ENCODE measurements at places on chromosomes 6 and 20.

GRCh38 chr6:165762876-165763275 is 99.8 kb upstream of the PDE10A start:
- no peak for DNase-seq

GRCh38 chr20:11920083-11920482 is 2.4 kb downstream of the BTBD3 start:
- no peak for DNase-seq

DNA sequence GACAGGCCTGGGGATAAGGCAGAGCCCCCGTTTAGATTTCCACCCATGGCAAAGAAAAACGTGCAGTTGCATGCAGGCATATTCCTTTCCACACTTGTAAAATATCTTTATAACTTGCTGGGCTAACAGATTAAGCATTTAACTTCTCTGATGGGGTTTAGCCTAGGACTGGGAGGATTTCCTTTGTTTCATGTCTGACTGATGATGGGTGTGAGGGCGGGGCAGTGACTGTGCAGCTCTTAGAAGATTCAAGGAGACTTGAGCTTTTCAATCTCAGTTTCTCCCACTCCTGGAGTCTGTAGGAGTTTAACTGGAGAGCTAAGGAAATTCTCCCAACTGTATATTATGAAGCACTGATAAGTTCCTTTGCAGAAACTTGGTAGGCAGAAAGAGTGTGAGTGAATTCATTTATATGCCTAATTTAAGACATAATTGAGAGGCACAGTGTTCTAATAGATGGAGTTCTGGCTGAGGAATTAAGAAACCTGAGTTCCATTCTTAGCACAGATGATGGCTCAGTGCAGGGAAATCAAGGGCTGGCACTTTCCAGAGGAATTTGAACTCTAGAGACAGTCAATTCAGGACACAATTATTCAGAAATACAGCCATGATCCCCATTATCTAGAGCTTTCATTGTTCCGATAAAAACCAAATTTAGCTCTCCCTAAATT is 214.6 kb upstream of the CNR1 start:
- no peak for DNase-seq

DNA sequence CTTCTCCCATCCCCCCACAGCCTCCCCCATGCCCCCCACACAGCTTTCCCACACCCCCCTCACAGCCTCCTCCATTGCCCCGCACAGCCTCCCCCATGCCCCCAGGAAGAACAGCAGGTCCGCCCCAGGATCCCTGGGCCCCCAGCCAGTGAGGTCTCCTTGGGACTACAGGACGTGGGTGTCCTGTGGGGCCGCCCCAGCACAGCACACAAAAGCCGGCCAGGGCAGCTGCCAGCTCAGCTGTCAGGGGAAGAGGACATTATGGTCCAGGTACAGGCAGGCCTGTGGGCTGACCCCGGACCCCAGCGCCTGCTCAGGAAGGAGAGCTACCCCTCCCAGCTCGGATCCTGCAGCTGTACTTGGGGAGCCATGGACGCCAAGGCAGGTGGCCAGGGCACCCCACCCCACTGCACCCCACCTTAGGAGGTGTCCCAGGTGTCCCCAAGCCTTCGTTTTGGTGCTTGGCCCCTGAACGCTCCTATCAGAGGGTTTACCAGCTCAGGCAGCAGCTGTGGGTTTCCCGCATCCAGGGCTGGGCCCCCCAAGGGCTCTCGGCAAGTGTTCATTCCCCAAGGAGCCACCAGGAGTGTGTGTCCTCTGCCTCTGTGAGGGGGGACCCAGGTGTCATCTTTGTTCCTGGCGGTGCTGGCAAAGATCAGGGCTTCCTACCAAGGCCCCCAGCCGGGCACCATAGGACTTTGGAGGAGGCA is 42.3 kb upstream of the GATA5 start:
- no peak for DNase-seq

DNA sequence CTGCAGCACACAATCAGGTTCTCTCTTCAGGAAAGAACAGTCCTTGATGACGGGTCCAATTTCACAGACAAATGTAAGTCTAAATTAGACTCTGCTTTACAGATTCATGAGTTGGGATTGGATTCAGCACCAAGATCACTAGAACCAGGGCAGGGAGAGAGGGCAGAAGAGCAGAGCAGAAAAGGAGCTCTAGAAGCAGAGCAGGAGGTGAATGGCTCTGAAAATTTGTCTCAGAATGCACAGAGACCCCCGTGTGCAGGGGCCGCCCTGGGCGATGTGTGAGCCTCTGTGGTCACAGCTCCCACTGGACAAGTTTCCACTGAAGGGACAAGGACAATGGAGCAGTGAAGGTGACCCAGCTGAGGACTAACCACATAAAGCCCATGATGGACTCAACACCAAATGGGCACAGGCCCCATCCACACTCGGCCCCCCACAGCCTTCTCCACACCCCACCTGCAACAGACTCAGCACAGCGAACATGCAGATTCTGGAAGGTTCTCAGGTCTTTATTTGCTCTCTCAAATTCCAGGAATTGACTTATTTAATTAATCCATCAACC is 3.5 kb downstream of the HLA-B start:
- DNase-seq: no peak

DNA sequence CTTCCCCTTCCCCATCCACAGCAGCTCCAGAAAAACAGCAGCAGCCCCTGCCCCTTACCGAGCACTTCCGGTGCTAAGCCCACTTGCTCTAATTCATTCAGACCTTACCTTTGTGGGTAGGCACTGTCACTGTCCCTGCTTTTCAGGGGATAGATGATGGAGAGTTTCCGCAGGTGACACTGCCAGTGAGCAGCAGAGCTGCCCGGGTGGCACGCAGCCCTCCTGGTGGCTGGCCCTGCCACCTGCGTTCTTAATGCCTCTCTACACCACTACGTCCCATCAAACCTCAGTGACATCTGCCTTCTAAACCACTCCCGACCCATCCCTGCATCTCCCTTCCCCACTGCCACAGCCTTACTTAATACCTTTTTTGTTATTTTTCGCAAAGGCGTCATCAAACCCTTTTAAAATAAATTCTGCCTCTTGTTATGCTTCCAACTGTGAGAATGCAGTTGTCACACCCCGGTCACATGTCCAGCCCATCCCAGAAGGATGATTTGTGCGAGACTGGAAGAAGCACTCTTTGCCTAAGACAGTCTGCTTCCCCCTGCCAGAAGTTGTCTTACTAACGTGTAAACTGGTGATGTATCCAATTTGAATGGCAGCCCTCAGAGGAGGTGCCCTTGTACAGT is 89.7 kb downstream of the NFATC2 start:
- DNase-seq: no peak

DNA sequence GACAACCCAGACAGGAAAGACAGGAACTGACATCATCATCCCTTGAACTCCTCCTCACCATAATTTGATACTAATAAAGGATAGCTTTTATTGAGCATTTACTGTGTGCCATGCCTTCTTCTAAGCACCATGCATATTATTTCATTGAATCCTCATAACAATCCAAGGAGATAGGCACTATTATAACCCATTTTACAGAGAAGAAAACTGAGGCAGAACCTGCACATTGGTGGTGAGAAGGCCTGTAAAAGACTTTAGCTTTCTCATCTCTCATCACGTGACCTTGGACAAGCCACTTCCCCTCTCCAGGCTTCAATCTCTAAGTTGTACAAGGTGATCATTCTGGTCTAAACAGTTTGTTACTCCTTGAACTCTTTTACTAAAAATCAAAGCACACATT is 34.5 kb upstream of the PREX1 start:
- no peak for DNase-seq

- DNase-seq: no peak
Observed at GRCh38 chr6:79081663-79082062, 3.6 kb upstream of the PHIP start.
